Stimulated activated CD8-positive, alpha-beta memory T cell treated with anti-CD3 and anti-CD28 coated beads, Interleukin-7, amount 100 ng/mL, for 1 hour (primary cell): ENCODE measurements at places on chromosomes 7 and 10.

GRCh38 chr7:140605337-140605736, 35.3 kb downstream of the DENND2A start:
- DNase-seq: no peak

GRCh38 chr10:96440361-96441292, 73.1 kb downstream of the TLL2 start:
- DNase-seq: no peak

DNA sequence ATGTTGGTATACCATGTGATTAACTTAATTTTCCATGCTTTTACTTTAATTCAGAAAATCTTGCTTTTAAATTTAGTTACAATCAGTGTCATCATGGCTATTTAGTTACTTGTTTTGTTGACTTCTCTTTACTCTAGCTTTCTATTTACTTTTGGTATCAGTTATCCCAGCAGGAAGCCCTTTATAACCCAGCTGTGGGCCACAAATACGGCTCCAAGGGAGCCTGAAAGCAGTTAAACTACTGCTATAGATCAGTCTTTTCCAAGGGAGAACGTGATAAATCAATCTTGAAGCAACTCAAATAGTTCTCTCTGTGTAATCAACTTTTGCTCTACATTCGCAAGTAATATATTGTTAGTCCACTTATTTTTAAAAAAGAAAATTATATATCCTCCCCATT, 287.4 kb downstream of the CACNA2D1 start:
- no peak for DNase-seq

GRCh38 chr10:95552679-95553342, 8.4 kb downstream of the SORBS1 start:
- DNase-seq: no peak

GRCh38 chr7:20793248-20793647, 6.6 kb upstream of the SP8 start:
- no peak for DNase-seq

DNA sequence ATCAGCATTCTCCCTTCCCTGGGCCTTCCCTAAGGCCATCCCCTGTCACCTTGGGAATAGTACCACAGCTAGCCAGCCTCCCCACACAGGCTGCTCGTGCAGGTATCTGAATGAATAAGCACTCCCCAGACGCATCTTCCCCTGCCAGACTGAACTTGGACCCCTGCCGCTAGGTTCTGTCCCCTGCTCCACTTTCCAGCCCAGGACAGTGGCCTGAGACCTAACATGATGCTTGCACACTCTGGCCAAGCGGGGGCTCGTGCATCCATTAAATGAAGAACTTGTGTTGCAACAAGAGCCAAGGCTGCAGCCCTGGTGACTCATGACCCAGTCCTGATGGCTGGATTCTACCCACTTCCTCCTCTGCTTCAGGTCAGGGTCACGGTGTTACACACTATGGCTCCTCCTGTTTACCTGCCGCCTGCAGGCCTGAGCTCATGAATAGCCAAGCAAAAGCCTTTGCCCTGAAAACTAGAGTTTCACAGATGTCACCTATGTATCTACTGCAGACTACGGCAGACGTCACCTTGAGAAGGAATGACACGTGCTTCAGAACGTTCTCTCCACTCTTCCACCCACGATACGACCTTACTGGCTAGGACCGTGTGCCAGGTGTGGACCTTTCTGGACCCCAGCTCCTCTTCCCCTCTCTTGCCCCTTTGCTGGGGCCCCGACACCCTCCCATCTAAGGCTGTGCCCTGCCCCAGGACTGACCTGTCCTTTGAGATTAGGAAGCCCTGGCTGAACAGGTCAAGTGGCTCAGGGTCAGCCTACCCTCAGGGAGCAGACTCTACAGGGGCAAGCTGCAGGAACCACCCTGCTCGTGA, 6.5 kb downstream of the ASB13 start:
- no peak for DNase-seq

DNA sequence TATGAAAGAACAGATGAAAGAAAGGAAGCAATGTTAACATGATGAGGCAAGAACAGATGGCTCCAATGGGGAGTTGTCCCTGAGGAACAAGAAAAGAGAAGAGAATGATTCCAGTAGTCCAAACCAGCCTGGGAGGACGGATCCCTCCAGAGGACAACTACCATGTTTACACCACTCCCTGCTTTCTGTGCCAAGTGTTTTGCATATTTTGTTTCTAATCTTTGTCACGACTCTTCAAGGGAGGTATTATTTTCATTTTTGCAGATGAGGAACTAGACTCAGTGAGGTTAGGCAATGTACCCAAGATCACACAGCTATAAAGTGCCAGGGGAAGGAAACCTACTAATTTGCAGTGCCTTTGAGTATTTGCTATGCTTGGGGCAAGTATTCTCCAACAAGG, 116.2 kb downstream of the PARP12 start:
- no peak for DNase-seq

DNA sequence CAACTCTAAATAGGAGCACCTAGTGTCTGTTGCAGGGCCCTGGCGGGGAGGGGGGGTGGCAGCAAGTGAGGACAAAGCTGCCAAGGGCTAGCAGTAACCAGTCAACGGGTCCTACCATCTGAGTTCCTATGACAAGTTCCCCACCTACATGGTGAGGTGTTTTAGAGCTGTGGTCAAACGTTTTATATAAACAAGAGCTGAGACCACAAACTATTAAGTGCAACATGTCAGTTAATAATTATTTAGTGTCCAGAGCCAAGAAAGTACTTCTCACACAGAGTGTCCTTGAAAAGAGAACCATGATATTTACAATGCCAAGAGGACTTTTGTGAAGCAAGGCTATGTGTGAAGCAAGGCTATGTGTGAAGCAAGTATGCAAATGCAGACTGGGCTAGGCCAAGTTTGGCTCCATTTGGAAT, 434.7 kb downstream of the TNS3 start:
- DNase-seq: no peak

DNA sequence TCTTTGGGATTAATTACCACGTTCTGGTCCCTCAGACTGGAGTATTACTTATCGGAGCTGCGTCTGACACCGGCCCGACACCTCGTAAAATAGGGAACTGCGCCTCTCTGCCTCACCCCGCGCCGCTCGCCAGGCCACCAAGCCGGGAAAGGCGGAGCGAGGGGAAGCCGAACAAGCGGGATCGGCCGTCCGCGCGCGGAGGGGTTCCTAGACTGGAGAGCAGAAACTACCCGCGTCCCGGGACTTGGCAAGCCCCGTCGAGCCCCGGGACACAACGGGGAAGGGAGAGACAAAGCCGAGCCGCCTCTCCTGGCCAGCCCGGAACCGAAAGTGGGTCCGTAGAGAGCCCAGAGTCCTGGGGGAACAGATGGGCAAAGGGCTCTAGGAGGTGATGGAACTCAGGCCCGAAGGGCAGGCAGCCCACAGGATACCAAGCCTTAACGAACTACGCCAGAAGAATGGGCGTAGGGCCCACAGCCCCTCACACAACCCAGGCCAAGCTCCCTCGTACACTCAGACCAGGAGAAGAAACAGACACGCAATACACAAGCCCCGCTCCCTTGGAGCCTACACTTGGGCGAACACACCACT, 6.5 kb downstream of the LBX1 start:
- DNase-seq: no peak

- DNase-seq: no peak
These were observed 153.0 kb upstream of the GPR26 start for GRCh38 chr10:123512901-123513775.
